NCI-H1694 (cell line): ENCODE measurements at places on chromosomes 13 and 19.

DNA sequence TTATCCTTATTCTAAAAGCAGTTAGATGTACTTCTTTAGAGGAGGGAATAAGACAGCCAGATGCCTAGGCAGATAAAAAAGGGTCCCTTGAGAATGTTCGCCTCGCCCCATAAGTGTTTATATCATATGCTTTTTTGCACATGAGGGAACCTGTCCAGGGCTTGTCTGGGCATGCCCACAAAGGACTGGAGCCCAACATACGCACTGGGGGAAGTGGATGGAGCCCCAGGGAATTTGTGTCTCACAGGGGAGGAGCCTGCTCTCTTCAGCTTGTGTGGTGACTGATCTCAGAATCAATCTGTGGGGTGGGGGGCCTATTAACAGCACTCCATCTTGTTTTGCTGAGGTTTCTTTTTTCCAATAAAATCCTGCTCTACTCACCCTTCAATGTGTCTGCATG, 22.6 kb downstream of the MED4 start:
- no peak for DNase-seq

DNA sequence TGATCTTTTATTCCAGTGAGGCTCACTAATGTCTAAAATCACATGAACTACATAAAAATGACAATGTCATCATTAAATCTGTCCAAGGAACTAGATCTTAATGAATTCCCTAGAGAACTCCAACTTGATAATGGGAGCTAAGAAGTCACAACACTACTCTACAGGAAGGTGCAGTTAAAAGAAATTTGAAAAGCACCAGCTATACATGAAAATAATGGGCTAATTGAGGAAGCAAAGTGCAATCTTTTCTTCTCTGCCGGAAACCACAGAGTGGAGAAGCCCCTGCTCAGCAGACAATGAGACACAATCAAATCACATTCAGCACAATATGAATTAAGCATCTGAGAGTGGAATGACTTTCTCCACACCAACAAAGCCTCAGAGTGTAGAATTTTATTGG, 261.7 kb downstream of the LHFPL6 start:
- DNase-seq, result no peak

- peak; percentile 87 for DNase-seq
Observed at GRCh38 chr19:38352611-38353010, 17.0 kb downstream of the CATSPERG start.

- DNase-seq, result no peak
Observed at GRCh38 chr13:102530751-102531150, 66.0 kb upstream of the TPP2 start.

- DNase-seq, result no peak
Observed at GRCh38 chr19:37551129-37551993, 43.2 kb downstream of the ZNF571 start.

DNA sequence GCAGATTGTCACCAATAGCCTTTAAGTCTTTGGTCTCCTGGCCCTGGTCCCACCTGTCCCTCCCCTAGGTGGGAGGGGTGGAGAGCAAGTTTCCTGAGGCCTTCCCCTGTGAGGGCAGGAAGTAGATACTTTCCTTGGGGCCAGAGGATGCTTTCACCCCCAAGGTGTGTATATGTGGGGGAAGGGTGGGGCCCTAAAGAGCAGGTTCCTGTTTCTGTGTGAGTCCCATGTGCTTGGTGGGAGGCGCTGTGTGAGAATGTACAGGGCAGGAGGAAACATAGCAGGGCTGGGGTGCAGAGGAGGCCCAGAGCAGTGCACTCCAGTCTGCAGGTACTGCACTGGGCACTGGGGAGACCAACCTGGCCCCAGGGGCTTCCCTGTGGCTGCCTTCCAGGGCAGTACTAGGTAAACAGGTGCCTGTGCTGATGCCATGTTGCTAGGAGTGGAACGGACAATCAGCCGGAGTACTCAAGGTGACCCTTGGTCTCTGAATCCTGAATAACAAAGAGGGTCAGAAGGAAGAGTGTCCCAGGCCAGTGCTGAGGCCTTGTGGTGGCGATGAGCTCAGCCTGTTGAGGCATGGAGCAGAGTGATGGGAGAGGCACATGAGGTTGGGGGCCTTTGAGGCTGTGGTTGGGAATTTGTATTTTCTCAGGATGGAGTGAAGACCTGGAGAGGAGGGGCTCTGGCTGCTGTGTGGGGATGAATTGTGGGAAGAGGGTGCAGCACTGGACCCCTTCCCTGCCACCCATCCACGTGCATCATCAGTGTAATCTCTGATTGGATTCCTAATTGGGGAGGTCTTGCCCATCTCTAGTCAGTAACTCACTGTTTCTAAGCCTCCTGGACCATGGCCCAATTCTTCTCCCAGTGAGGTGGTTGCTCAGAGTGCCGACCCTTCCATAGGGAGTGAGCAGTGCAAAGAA, 5.1 kb downstream of the EGLN2 start:
- no peak for DNase-seq

- DNase-seq, result no peak
Observed at GRCh38 chr13:39484506-39485313, 118.3 kb downstream of the LHFPL6 start.

GRCh38 chr13:62760724-62761123, 1345.1 kb upstream of the PCDH20 start:
- DNase-seq, result no peak

DNA sequence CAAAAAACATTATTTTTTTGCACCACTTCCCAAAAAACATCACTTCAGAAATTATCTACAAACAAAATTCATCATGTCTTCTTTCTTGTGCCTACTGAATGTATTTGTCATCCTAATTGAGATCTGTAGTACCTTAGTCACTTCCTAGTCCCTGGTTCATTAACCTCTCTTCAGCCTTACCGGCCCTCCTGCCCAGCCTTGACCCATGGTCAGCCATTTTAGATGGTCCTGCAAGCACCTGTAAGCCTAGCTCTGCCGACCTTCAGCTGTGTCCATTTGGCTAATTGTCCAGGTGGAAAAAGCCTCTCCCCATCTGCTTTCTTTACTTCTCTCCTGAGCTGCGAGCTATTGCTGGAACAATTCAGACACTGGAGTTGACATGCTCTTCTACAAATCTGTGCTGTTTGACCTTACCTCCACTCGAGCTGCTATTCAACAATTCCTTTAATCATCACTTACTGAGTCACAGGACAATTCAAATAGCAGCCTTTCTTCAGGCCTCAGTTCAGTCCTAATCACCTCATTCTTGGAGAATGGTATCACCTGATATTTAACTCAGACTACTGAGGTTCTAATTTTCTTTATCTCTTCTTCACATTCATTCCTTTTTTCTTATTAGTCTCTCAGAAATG, 882.5 kb downstream of the PCDH9 start:
- DNase-seq, result no peak
